ENCODE measurements at places on chromosomes 12 and 14. TPM values are rescaled to one million over a fixed set of nuclear protein-coding genes. Genes with fewer than 3 reads are reported as not detected.

The KRT75 gene
- 0.11 TPM for total RNA-seq

The DTX1 gene
- 0.36 TPM for total RNA-seq

The KRAS gene
- total RNA-seq: 17.5 TPM

The USP44 gene
- 0.17 TPM for total RNA-seq

The RHOJ gene
- total RNA-seq: not detected

The RASAL1 gene
- 0.32 TPM for total RNA-seq

The SLC11A2 gene
- total RNA-seq: 17.6 TPM

The KRT79 gene
- total RNA-seq: 0.10 TPM

The LAG3 gene
- 1.4 TPM for total RNA-seq

The VWF gene
- 0.15 TPM for total RNA-seq

The SYNDIG1L gene
- 0.03 TPM for total RNA-seq

The TAS2R10 gene
- total RNA-seq: 0.06 TPM

The DCN gene
- 0.22 TPM for total RNA-seq

The SSPN gene
- 0.37 TPM for total RNA-seq
